ENCODE measurements at places on chromosomes 1 and 21.

GRCh38 chr1:21674957-21675356, 5.8 kb upstream of the RAP1GAP start:
- no peak for DNase-seq

- DNase-seq = peak; percentile 13
Observed at GRCh38 chr1:219385787-219386427, 212.2 kb downstream of the LYPLAL1 start.

DNA sequence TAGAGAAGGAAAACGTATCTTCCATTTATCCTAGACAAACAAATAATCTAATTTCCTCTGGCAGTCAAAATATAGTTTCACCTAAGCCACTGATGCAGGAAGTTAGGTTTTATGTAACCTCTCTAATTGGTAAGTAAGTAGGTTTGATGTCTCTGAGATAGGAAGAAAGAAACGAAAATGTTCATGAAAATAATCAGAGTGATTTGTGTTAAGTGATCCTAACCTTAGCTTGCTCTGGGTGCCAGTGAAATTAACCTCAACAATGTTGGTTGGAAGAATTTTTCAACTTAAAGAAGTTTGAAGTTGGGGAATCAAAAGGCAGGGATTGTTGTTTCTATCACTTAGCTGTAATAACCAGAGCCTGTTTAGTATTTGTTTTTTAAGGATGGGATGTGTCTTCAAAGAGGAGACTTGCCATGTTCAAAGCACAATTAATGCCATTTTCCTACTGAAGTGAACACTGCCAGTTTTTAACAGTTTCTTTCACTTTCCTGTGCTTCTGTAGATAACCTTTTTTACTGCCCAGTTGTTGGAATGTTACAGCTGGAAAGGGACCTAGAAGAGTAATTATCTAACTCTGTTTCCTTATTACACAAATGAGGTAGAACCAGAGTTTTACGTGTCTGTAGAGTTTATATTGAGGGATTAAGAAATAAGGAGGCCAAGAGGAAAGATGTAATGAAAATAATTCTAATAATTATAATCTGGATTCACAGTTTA, 18.4 kb downstream of the HIPK1 start:
- peak; percentile 40 for DNase-seq

- no peak for DNase-seq
Observed at GRCh38 chr1:7470904-7471638, 300.0 kb upstream of the VAMP3 start.

- DNase-seq = no peak
Observed at GRCh38 chr1:215022741-215023141, 59.8 kb upstream of the KCNK2 start.

GRCh38 chr1:232459826-232460225, 170.1 kb downstream of the SIPA1L2 start:
- DNase-seq = no peak

DNA sequence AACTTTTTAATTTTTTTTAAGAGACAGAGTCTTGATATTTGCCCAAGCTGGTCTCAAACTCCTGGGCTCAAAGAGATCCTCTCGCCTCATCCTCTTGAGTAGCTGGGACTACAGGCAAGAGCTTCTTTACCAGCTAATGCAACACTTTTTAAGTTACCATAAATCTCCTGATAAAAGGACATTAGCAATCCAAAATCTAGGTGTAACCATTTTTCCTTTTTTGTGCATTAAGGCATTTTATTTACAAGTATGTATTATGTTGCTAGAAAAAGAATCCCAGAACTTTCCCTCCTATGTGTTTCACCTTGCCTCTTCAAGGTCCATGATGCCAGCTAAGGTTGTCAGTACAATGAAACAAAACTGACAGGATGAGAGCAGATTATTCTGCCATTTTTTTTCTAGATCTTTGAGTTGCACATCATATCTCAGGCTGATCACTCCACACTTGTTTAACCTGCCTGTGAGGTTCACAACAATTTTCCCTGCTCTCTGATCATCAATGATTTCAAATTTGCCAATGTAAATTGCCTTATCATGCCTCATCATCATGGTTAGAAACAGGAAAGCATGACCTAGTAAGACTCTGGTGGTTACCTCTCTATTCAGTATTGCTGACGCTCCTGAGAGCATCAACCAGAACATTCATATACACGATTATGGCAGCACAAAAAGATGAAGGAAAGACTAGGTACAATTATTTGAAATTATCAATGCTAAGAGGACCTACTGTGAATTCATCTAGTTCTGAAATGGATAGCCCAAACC, 173.2 kb downstream of the EIF4G3 start:
- DNase-seq = no peak

DNA sequence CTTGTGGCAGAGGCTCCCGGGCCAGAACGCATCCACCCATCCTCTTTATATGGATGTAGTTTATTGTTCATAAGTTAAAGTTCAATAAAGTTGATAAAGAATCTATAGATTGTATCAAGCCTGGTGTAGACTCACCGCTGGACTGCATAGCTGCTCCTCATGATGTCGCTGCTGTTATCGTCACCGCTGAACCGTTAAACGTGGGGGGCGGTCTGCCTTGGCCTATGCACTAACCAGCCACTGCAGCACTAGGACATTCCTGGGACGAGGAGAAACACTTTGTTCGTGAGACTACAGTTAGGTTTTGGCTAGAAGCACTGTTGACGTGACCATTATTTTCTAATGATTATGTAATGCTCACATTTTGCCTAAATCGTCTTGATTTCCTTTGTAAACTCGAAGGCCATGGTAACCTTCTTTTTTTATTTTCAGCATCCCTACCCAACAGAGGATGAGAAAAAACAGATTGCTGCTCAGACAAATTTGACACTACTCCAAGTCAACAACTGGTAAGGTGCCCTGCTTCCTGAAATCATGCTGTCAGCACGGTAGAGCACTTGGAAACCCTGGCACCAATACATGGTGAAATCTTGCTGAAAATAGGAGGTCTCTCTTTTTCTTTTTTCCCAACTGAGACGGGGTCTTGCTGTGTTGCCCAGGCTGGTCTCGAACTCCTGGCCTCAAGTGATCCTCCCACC, 50.2 kb downstream of the PKNOX1 start:
- DNase-seq = no peak

- DNase-seq = no peak
Observed at GRCh38 chr1:198018529-198018928, 101.4 kb downstream of the LHX9 start.

- no peak for DNase-seq
Observed at GRCh38 chr1:32743380-32744070, 41.0 kb upstream of the SYNC start.

DNA sequence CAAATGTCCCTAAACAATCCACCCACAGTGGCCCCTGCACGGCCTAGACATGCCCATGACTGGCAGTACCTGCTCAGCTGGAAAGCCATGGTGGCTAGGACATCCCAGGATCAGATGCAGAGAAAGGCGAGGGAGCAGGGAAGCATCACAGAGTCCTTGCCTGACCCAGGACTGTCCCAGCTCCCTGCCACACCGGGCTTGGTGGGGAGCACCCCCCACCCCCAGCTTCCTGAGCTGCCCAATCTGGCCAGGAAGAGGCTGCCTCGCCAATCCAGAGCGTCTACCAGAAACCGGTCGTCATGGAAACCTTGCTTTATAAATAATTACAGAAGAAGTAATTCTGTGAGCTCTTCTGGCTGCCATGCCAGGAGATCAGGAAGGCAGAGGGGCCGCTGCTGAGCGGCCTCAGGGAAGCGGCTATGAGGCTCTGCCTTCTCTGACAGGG, 34.8 kb downstream of the ACOT7 start:
- DNase-seq = peak; percentile 85

DNA sequence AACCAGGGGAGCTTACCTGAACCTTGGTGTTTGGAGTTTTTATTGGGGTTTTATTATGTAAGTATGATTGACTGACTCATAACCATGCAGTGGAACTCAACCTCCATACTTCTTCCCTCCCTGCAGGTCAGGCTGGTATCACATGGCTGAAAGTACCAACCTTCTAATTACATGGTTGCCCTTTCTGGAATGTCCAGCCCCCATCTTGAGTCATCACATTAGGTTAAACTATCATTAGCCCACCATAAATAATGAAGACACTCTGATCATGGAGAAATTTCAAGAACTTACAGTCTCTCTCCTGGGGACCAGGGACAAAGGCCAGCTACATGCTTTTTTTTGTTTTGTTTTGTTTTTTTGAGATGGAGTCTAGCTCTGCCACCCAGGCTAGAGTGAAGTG, 19.2 kb upstream of the DPH5 start:
- DNase-seq = no peak

DNA sequence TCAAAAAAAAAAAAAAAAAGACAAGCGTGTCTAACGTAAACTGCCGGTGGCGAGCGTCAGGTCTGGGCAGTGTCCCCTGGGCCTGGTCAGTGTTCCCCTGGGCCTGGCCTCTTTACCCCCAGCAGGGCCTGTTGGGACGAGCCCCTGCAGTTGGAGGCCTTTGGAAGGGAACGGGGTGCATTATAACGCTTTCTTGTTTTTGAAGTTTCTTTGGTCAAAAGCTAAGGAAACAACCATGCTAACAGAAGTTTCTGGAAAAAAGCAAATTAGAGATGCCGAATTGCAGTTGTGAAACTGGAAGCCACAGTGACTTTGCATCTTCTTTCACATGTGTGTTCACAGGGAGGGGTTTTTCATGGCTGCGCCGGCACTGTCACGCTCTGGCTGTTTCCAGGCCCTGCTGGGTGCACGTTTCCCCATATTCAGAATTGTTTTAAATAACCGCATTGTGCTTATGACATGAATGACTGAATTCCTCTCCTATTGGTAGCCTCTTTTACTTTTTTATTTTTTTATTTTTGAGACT, 16.0 kb downstream of the RRP1 start:
- DNase-seq = peak; percentile 13

GRCh38 chr1:67957066-67957465, 93.4 kb downstream of the DIRAS3 start:
- no peak for DNase-seq

DNA sequence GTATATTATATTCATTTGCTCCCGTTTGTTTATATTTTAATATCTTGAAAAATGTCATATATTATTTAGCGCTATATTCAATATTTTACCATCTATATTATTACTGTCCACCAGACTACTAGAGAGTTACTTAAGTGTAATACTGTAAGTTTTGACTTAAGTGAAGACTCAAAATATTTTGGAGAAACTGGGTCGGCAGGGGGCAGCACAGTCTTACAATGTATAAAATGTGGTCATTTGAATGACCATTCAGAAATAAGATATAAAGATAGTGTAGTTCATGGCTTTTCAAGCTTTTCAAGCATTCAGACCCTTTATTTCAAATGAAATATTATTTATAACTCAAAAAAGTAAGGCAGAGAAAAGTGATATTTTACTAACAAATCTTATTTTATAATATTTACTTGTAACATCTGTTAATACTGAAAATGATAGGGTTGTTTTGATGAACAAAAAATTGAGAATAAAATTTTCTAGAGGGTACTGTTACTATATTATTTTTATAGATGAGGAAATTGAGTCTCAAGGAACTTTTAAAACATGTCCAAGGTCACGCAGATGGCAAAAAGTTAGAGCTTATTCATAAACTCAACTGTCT, 89.0 kb upstream of the SERTAD4 start:
- no peak for DNase-seq

GRCh38 chr1:36705629-36706028, 222.9 kb upstream of the CSF3R start:
- DNase-seq = no peak

DNA sequence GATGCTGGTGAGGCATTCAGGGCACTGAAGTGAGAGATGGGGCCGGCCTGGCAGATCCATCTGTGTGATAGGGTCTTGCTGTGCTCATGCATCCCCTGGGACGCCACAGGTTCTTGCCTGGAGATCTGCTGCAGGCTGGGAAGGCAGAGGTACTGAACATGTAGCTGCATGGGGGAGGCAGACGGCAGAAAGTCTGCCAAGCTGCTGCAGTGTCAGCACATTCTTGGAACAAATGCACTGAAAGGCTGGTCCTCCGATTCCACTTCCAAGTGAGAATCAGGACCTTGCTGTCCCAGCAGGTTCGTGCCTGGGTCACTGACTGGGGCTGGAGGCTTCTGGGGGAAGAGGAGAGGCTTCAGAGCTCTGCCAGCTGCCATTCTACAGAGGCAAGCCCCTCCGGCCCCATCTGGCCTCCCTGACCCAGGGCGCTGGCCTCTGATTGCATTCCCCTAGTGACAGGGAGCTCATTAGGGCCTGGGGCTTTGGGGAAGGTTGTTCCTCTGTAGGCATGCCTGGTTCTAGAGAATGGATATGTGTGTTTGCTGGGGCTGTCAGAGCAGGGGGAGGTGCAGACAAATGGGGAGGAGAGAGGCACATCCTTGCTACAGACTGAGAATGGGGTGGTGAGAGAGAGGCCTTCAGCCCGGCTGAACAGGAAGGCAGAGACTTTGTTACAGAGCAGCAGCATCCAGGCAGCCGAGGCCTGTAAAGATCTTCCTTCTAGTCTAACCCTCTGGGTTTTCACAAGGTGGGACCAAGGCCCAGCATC, 174.0 kb downstream of the TRABD2B start:
- no peak for DNase-seq

DNA sequence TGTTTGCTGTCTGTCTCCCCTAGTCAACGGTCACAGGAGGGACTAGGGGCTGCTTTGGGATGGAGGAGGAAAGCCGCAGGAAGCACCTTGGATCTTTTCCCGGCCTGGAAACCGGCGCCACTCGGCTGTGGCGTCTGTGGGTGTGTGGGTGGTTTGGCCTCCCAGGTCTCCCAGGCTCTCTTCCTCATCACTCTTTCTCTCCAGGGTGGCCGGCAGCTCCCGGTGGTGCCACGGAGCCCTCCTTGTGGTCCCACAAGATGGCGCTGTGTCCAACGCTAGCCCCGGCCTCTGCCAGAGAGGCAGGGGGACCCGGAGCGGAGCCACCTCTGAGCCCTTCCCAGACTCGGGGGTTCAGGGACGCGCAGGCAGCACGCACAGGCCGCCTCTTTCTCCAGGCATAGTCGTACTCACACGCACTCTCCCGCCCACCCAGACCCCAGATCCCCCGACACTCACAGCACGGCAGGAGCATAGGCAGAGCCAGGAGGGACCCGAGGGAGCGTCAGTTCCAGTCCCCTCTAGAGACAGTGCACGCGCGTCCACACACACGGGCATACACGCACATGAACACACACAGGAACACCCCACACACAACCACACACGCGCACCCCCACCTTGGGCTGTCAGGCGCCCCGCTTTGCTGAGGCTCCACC, 31.2 kb downstream of the CDCP2 start:
- peak; percentile 35 for DNase-seq

DNA sequence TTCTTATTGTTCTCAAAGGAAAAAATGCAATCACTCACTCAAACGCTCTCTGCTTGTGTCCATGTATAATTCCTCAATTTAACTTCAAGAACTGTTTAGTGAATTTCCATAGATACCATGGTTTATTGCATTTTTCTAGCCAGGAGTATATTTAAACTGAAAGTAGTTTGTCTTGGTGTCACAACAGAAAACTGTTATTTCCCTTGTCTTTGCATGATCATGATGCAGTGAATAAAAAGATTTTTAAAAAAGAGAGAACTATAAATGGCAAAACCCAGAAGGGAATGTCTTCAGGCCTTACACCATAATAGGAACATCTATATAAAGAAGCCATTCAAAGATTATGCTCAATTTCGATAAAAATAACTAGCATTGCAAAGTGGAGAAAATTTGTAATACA, 523.5 kb upstream of the ADGRL4 start:
- DNase-seq = no peak
